ENCODE measurements at places on chromosomes 1 and 21.
A peak's percentile ranks its signal among the peaks of the same experiment; 100 is the strongest.

DNA sequence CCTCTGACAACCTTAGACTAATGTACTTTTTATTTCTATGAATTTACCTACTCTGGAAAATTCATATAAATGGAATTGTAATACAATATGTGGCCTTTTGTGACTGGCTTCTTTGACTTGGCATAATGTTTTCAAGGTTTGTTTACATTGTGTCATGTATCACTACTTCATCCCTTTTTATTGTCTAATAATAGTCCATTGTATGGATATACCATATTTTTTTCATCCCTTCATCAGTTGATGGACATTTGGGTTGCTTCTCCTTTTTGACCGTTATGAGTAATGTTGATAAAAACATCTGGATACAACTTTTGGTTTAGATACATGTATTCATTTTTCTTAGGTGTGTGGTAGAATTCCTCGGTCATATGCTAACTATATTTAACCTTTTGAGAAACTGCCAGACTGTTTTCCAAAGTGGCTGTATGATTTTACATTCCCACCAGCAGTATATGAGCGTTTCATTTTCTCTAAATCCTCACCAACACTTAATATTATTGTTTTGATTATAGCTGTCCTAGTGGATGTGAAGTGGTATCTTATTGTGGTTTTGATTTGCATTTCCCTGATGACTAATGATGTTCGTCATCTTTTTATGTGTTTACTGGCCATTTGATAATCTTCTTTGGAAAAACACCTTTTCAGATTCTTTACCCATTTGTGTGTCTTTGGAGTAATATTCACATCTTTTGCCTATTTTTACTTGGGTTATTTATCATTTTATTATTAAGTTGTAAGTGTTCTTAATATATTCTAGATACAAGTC lies 3.5 kb downstream of the RO60 start:
- no peak for DNase-seq

DNA sequence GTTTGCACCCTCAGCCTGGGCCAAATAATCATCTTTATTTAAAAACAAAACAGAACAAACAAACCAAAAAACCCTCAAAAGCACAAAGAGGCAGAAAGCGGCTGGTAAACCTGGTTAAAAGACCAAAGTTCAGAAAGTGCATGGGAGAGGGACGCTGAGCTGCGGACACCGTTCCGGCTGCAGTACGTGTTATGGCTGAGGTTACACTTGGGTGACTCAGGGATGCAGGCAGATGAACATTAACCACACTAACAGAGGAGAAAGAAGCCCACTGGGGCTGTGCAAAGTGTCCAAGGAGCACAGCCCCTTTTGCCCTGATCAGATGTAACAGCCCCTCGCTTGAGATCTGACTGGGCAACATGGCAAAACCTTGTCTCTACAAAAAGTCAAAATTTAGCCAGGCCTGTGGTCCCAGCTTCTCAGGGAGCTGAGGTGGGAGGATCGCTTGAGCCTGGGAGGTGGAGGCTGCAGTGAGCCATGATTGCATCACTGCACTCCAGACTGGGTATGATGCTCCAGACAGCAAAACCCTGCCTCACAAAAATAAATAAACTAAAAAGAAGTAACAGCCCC lies 28.3 kb downstream of the GPR157 start:
- peak; percentile 58 for DNase-seq

- no peak for DNase-seq
Observed at GRCh38 chr1:187617776-187618175, 789.0 kb downstream of the PLA2G4A start.

DNA sequence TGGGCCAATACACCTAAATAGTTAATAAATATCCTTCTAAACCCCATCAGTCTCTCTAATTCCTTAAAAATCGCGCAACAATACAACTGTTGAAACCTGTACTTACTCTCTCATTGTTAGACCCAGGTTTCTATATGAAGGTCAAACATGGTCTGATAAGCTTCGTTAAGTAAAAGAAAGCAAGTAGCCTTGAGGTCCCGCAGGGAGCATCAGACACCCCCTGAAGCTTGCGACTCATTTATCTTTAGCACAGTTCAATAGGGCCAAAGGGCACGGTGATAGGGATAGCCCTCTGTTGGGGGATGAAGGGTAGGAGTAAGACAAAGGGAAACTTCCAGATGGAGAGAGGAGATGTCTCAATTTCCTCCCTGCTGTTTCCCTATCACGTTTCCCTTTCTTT lies 27.3 kb upstream of the THEM4 start:
- DNase-seq: no peak

GRCh38 chr1:92184632-92185031 lies 33.1 kb upstream of the C1orf146 start:
- no peak for DNase-seq

- no peak for DNase-seq
Observed at GRCh38 chr1:11539850-11540772, 61.2 kb downstream of the DISP3 start.

DNA sequence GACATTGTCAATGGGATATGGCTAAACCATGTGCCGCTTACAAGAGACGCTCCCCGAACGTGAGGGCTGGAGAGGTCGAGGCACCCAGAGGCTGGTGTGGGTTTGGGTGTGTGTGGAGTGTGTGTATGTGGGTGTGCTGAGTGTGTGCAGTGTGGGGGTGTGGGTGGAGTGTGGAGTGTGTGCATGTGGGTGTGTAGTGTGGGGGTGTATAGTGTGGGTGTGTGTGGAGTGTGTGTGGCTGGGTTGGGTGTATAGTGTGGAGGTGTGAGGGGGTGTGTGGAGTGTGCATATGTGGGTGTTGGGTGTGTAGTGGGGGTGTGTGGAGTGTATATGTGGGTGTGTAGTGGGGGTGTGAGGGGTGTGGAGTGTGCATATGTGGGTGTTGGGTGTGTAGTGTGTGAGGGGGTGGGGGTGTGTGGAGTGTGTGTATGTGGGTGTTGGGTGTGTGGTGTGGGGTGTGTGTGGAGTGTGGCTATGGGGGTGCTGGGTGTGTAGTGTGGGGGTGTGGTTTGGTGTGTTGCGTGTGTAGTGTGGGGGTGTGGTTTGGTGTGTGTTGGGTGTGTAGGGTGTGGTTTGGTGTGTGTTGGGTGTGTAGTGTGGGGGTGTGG lies 42.2 kb downstream of the SLC19A1 start:
- DNase-seq: no peak

DNA sequence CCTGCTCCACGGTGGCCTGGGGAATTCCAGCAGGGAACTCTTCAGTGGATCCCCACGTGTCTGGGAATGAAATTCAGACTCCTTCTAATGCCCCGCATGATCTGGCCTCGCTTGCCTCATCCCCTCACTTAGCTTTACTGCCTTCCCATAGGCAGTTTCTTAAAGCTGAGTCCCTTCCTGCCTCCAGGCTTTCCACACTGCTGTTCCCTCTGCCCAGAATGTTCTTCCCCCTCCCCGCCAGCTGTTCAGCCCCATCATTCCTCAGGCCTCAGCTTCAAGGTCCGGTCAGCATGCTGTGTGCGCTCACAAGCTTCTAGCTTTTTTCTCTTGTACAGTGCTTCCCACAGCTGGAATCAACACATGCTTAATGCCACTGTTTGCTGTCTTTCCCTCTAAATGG lies 54.9 kb upstream of the WASF2 start:
- no peak for DNase-seq

DNA sequence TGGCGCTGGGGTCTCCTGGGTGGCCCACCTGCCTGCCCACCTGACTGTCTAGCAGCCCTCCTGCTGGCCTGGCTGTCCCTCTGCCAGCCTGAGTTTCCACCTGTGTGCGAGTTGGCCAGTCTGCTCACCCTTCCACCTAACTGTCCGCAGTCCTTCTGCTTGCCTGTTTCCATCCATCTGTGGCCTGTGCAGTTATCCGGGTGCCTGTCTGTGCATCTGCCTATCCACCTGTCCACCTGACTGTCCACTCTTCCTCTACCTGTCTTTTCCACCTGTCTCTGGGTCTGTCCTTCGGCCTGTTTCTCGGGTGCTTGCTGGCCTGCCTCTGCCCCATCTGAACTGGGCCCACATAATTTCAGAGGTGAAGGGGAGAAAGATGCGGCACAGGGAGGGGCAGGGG lies 1.9 kb downstream of the KCNQ4 start:
- DNase-seq: no peak

DNA sequence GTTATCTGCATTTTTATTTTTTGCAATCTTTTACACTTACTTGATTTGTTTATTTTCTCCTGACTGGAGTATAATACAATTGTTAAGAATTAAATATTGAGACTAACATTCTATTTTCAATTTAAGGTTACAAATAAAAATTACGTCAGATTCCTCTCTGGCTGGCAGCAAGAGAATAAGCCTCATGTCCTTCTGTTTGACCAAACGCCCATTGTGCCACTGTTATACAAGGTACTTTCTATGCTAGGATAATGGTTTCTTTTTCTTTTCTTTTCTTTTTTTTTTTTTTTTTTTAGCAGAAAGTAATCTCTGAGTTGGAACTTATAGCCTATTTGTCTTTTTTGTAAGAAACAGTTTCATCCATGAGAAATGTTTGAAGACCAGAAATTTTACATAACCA lies 20.0 kb downstream of the DNAJC16 start:
- no peak for DNase-seq

DNA sequence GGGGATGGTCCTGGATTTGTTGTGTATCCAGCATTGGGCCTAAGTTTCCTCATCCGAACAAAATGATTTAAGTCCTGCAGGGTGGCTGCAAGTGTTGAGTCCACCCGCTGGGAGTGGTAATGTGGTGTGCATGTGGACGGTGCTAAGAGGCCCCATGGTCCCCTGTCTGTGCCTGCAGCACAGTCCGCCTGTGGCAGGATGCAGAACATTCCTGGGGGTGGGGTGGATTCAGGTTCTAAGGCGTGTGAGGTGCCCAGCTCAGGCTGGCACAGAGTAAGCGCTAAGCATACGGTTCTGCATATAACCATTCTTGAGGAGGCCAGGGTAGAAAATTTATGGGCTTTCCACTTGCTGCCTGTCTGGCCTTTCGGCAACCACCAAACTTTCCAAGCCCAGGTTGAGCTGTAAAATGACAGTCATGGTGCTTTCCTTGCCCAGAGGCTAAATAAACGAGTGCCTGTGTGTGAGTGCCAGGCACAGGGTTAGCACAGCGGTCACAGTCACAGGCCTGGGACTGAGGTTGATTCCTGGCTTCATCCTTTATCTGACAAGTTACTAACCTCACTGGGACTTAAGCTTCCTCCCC lies 30.7 kb downstream of the SLC2A1 start:
- no peak for DNase-seq

DNA sequence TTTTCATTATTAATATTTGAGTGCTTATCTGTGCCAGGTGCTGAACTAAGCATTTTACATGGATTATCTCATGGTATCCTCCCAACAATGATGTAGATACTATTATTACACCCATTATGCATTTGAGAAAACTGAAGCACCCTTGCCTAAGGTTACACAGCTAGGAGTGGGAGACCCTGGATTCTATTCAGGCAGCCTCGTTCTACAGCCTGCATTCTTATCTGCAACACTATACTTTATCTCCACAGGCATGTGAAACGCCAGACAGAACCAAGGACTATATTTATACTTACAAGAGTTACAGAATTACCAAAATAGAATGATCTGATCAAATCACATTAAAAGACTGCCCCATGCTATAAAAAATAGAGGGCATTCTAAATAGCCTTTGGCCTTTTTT lies 22.4 kb downstream of the LPAR3 start:
- DNase-seq: no peak

- DNase-seq: no peak
Observed at GRCh38 chr1:220409771-220410595, 118.0 kb upstream of the MARK1 start.

DNA sequence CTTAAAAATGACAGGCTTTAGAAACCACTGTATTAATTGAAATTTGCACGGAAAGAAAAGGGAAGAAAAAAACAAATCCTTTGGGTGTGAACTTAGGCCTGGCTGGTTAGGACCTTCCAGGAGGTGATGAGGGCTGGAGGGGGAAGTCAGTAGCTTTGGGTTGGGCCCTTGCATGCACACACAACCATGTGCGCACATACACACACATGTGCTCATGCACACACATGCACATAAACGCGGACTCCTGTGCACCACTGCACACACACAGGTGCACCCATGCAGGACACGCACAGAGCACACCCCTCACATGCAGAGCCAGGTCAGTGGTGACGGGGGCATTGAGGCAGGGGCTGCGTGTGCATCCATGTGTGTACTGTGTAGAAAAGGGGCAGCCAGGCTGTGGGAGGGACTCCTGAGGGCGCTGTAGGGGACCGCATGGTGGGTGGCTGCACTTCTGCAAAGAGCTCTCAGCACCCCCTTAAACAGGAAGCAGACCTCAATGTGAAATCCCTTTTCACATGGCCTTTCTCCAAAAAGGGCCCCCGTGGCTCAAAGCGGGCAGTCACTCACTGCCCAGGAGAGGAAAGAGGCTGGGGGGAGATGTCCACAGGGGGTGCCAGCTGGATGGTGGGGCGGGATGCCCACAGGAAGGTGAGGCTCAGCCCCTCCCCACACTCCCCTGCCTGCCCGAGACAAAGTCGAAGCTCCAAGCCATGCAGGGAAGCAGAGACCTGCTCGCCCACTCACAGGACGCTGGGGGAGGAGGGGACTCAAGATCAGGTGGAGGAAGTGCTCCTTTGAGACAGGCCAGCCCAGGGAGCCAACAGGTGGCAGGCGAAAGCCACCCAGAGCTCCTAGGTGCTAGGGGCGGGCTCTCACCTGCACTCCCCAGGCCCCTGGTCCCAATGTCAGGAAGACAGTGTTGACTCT lies 95.2 kb downstream of the ITPKB start:
- DNase-seq: no peak

- DNase-seq: no peak
Observed at GRCh38 chr1:53484705-53485477, 25.7 kb downstream of the DMRTB1 start.

- DNase-seq: peak; percentile 44
Observed at GRCh38 chr1:39159224-39160036, 45.1 kb upstream of the MACF1 start.

DNA sequence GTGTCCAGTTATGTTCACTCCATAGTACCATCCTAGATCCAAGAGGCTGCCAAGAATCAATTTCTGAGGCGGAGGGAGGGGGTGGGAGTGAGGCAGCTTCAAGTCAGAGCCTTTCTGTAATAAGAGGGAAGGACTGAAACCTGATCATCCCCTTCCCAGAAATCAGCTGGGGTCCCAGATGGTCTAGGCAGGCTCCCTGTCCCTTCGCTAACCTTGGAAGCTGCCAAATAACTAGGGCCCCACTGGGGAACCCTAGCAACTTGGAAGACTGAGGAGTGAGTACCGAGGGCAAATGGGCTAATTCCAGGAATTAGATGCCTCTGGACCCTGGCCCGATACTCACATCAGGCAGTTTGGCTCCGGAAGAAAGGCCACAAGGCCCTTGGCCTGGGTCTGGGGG lies 113.3 kb downstream of the NAV1 start:
- DNase-seq: no peak

GRCh38 chr1:19596065-19596713 lies 47.9 kb upstream of the NBL1 start:
- DNase-seq: no peak

- DNase-seq: no peak
Observed at GRCh38 chr1:218983848-218984247, 189.8 kb upstream of the LYPLAL1 start.

DNA sequence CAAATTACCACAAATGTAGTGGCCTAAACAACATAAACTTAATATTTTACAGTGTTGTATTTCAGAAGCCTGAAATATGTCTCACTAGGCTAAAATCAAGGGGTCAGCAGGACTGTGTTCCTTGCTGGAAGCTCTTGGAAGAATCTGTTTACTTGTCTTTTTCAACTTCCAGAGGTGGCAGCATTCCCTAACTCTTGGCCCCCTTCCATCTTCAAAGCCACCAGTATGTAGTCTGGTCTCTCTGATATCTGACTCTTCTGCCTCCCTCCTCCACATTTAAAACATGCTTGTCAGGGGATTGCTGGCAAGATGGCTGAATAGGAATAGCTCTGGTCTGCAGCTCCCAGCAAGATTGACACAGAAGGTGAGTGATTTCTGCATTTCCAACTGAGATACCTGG lies 567.5 kb downstream of the PLA2G4A start:
- DNase-seq: no peak

- no peak for DNase-seq
Observed at GRCh38 chr1:160371756-160372155, 4.9 kb downstream of the NHLH1 start.

Data from ACHN (cell line).